Stimulated activated CD4-positive, alpha-beta T cell treated with anti-CD3 and anti-CD28 coated beads, TNF-alpha, amount 100 ng/mL, for 24 hours (primary cell): ENCODE measurements at places on chromosomes 4 and X.

- no peak for DNase-seq
Observed at GRCh38 chr4:112036886-112037285, 108.4 kb upstream of the FAM241A start.

DNA sequence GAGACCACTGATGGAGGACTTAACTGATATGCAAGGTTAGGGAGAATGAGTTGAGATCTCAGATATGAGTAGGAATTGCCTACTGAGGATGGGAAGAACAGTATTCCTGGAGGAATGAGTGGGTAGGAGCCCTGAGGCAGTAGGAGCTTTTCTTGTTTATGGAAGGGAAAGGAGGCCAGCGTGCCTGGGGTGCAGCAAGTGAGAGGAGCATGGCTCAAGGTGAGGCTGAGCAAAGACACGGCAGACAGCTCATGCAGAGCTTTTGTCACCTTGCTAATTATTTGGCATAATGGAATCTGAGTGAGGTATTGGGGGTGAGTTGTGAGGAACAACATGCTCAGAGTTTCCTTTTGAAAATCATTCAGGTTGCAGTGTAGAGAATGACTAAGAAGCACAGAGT is 65.3 kb upstream of the IBSP start:
- no peak for DNase-seq

DNA sequence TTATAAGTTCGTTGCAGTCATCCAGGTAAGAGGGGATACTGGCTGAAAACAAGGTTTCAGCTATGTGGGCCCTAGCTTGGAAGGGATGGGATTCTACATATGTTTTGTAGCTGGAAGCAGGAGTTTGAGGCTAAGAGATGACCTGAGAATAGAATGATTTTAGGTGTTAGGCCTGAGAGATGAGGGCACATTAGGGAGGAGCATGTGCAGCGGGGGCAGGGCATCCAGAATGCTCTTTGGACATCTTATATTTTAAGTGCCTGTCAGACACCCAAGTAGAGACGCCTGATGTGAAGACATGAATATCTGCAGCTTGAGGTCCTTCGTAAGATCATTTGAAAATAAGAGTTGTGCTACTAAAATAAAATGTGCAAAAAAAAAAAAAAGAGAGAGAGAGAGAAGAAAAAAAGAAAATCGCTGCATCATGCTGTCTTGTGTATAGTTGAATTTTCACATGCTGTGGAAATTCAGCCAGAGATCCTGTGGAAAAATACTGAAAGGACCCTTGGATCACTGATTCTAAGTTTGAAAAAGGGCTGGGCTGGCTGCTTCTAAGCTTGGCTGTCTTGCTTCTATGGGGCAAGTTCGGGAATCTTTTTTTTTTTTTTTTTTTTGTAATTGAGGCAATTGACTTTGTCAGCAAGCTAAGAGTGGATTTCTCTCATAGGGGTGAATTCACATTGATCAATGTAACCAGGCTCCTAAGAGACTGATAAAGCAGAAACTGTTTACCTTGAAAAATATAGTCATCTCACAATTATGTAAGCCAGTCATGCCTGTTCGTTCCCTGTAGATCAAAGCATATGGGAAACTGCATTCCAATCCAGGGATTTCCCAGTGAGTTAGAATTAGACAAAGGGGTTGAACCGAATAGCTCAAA is 341.0 kb upstream of the GATB start:
- no peak for DNase-seq

DNA sequence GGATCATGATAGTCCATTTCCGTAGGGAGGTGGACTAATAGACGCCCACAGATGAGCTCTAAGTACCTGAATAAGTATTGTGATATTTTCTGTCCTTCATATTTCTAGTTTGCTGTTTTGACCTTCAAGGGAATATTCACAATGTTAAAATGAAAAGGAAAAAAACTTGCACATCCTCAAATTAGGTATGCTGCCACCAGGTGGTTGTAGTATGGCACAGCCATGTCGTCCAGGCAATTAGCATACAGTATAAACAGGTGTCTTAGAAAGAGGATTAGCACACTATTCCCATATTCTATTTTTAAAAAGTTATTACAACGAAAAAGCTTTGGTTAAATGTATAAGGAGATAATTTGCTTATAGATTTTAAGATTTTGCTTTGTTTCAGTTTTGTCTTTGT is 802.0 kb downstream of the RPA4 start:
- no peak for DNase-seq

DNA sequence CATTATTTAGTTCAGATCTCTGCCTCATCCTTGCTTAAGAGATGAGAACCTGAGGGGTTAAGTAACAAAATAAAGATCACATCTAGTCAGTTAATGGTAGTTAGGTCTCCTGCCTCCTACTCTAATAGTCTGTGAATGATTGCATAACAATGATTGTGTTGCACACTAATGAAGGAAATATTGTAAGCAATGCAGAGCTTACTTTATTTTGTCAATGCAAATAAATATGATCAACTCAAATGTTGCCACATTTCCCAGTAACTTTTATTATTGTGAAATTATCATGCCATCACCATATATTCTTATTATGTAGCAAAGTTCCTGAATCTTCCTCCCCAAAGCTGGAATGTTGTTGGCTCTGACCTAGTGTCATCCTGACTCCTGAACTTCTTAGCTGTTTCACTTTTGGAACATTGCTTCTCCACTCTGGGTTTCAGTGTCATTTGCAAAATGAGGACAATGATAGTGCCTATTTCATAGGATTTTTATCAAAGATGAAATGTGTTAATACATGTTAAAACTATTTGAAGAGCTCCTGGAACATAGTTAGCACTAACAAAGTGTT is 17.0 kb upstream of the GABRA4 start:
- no peak for DNase-seq

- no peak for DNase-seq
Observed at GRCh38 chrX:91066104-91066503, 368.5 kb upstream of the PABPC5 start.

DNA sequence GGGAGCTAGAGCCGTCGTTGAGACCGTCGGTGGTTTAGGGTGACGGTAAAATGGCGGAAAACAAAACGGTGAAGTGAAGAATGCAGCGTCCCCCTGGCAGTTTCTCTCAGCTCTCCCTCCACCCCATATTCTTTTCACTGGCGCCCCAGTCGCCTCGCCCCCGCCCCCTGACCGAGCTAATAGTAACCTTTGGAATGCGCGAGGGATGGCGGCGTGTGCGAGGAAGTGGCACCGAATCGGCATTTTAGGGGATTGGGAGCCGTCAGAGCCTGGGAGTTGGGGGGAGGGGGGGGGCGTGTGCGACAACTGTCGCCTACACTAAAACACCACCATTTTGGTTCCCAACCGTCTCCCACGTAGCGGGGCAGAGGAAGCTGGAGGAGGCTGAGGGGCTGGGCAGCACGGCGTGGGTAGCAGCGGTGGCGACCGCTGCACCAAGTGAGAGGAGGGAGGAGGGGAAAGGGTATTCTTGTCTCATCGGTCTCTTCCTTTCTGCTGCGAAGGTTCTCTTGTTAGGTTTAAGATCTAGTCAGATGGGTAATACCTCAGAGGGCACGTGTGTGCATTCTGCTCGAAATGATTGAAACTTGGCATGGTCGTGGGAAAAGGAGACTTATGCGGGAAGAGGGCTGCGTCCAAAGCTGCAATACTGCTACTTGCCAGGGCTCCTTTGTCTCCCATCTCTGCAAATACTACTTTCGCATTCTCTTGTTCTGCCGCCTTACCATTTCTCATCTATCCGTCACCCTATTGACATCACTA is 840 bp downstream of the ZNF711 start:
- DNase-seq, result no peak

DNA sequence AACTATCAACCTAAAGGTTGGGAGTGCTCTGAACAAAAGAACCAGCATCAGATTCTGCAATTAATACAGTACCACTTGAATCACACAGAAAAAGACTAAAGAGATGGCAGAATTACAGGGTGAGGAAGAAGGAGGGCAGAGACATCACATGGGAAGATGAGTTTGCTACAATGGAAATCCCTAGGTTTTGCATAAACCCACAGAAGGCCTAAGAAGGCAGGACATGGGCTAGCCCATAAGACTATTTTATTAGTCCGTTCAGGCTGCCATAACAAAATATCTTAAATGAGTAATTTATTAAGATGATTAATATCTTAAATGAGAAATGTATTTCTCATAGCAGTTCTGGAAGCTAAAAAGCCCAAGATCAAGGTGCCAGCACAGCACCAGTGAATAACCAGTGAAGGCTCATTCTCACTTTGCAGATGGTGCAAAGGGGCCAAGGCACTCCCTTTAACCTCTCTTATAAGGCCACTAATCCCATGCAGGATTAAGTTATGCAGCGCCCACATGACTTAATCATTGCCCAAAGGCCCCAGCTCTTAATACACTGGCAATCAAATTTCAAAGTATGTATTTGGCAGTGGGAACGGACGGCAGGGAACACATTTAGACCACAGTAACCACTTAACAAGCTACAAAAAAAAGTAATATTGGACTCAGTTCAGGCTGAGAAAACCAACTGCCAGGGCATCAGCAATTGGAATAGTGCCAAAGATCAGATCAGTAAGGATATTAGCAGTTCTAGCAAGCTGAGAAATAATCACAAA is 47.6 kb upstream of the NEUROG2 start:
- DNase-seq, result no peak

GRCh38 chrX:129768586-129769466 is 10.9 kb upstream of the SASH3 start:
- no peak for DNase-seq

DNA sequence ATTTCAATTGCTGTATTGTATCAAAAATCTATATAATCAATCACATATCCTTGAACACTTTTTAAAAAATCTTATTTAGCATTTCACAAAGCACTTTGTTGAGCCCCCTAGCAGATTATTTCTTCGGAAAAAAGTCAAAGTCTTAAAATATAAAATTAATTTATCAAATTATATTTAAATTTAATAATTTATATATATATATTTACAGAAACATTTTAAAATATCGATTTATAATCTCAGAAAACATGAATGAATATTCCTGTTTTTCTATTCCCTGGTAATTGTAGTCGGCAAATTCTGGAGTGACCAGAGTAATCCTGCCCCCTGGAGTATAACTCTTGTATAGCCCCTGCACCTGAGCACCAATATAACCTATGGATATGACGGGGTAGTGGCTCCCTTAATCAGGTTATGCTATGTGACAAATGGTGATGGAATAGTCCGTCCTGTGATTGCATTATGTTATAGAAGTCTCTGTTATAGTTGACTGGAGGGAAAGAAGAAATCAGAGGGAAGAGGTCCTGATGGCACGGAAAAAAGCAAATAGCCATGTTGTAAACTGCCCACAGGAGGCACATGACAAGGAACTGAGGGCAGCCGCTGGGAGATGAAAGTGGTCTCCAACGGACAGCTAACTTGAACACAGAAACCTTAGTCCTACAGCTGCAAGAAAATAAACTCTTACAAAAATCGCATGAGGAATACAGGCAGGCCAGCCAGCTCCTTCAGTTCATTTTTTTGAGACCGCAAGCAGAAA is 1092.3 kb downstream of the ARAP2 start:
- DNase-seq, result no peak

GRCh38 chrX:40855411-40855810 is 120.1 kb upstream of the MED14 start:
- no peak for DNase-seq

DNA sequence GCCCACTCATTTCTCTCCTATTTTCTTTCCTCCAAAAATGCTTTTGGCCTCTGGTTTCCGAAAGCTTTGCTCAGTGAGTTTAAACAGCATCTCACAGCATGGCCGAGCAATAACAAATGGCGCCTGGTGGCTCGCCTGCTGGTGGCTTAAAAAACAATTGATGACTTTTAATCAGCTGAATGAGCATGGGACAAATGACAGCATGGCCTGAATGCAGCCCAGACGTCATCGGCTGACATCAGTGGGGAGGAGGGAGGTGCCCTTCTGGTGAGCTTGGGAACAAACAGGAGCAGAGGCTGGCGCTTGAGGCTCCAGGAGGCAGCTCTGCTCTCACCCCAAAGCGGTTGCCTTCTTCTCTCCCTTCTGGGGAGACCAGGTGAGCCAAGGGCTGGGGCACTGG is 286.4 kb downstream of the BCOR start:
- no peak for DNase-seq

DNA sequence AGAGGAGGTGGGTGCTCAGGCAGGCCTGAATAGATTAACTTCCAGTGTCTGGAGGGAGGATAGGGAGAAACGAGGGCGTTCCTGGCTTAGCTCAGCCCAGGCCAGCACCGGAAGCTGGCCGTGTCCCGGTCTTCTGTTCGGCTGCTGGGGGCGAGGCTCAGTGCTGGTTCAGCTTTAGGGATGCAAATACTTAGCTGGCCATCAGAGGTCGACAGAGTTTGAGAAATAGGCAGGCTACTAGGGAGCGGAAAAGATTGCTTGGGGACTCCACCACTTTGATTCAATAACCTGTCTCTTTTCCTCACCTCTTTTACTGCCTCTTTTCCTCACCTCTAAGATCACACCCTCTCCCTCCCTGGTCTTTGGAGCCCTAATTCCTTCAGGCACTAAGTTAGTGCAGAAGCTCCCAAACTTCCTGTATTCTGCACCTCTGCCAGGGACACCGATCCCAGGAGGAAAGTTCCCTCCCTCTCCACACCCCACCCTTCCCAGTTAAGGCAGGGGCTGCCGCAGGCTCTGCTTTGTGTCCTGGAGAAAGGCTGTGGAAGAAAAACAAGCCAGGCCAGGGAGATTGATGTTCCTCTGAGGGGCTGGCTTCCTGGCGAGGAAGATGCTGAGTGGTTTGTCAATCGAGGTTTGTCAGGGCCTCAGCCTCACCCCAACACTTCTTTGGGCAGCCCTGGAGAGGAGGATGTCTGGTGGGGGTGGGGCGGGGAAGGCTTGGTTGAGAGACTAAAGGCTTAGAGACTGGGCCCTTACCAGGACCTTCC is 6.0 kb upstream of the EFNB1 start:
- DNase-seq, result no peak

DNA sequence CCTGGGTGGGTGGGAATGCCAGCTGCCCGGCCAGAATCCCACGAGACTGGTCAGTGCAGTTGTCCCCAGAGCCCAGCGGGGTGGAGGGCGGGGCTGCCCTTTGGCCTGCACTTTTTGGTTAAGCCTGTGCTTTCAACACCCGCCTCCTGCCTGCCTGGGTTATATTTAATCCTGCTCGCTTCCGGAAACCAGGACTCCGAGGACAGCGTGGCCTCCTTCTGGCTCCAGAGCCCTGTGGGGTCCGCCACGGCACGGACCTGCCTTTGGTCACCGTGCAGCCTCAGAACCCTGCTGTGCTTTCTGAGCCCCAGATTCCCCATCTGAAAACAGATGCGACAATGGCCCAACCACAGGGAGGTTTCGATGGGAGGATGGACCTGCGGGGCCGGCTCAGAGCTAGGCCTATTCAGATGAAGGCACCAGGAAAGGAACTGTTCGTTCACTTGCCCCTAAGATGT is 29.4 kb upstream of the KIAA0232 start:
- DNase-seq, result no peak

DNA sequence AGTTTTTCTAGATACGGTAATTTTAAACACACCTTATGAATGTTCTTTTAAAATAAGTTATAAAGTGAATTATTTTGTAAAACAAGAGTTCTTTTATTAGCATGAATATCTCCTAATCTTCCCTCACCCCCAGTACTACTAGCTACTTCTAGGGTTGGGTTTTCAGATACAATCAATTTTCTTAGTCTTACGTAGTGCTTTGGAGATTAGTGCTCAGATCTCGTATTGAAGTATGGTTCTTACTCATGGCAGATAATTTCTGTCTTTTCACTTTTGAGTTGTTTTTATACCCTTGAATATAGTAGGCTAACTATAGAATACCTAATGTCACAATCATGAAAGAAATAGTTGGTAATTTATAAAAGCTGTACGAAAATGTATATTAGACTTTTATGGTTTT is 43.2 kb downstream of the CDKL5 start:
- no peak for DNase-seq

GRCh38 chrX:21493226-21493830 is 119.1 kb downstream of the CNKSR2 start:
- DNase-seq, result no peak
